ENCODE measurements at places on chromosomes 7 and 10.

- no peaks in the 10 kb centered on the region for H3K36me3 ChIP-seq
- DNase-seq, result no peak
- H3K27ac ChIP-seq, result no peak overlapping the region
- peaks cover 3% of the 10 kb centered on the region for H3K27me3 ChIP-seq
- H3K4me1 ChIP-seq, result peaks cover 4% of the 10 kb centered on the region
Measured at GRCh38 chr10:76138286-76138685, 706.9 kb downstream of the LRMDA start.

GRCh38 chr7:71548746-71549145 lies 416.8 kb downstream of the GALNT17 start:
- no peak for DNase-seq
- H3K27ac ChIP-seq, result no peak overlapping the region
- H3K4me3 ChIP-seq, result no peak overlapping the region
- H3K27me3 ChIP-seq, result no peaks in the 10 kb centered on the region
- H3K36me3 ChIP-seq, result no peaks in the 10 kb centered on the region

DNA sequence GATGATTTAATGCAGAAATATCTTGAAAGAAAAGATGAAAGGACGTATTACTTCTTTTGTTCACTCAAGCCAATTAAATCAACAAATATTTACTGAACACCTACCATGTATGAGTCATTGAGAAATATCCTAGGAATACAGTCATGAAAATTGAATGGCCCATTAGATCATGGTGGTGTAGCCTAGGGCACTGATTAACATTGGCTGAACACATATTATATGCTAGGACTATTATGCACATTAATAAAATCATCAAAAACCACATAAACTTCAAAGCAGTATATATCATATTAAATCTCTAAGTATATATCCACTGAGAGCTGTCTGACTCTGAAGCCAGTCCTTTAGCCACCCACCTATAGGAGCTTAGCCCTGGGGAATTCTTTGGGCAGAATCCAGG lies 41.8 kb downstream of the FAM204A start:
- H3K4me3 ChIP-seq, result no peak overlapping the region
- peaks cover 2% of the 10 kb centered on the region for H3K36me3 ChIP-seq
- no peaks in the 10 kb centered on the region for H3K4me1 ChIP-seq
- H3K27ac ChIP-seq, result no peak overlapping the region
- H3K27me3 ChIP-seq, result no peaks in the 10 kb centered on the region

DNA sequence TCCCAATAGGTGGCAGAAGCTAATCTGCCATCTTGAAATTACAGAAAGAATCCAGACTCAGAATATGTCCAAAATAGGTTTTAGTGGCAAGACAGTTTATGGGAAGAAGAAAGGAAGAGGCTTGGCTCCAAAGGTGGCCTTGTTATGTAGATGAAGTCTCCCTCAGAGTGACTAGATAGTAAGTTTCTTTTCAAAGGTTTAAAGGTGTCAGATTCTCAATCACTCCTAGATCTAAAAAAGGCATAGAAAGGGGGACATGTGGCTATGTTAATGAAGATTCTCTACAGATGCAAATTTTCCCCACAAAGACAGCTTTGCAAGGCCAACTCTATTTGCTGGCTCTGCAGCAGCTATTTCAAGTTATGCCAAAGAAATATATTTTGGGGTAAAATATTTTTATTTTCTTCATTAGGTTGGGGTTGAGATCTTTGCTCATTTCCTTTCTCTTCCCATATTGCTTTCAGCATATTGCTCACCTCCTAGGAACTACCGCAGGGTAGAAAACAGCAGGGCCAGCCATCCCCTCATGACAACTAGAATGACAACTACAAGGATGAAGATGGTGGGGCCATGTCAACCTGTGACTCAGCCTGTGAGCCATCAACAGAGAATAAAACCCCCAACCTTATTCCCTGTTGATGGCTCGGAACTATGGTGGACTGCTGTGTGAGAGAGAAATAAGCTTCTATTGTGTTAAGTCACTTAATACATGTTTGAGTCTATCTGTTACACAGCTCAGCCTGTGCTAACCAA lies 274.0 kb upstream of the GALNT17 start:
- H3K27me3 ChIP-seq, result no peaks in the 10 kb centered on the region
- H3K4me3 ChIP-seq, result no peak overlapping the region
- DNase-seq, result no peak
- no peak overlapping the region for H3K27ac ChIP-seq
- no peaks in the 10 kb centered on the region for H3K36me3 ChIP-seq

DNA sequence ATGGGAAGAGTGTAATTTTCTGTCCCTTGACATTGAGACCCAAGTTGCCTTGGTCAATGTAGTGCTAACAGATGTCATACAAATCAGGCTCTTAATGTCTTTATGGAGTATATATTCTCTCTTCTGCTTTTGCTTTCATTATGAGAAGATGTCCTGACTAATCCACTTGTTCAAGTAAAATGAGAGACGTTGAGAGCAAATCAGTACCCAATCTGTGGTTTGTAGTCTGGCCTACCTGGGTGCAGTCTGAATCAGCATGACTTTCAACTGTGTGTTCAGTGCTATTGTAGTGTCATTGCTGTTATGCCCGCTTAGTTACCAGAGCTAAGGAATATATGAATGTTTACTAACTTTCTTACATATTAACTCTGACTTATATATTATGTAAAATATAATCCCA lies 612.4 kb downstream of the ANKRD7 start:
- no peak overlapping the region for H3K27ac ChIP-seq
- no peaks in the 10 kb centered on the region for H3K27me3 ChIP-seq
